Activated naive CD4-positive, alpha-beta T cell treated with anti-CD3 and anti-CD28 coated beads, Interleukin-2, amount 50 U/mL, for 16 hours (primary cell): ENCODE measurements at places on chromosomes 6 and 20.

- DNase-seq: peak; percentile 21
These were observed 55.5 kb downstream of the PRDM1 start for GRCh38 chr6:106141441-106142237.

GRCh38 chr6:684831-685636, 7.9 kb downstream of the EXOC2 start:
- peak; percentile 39 for DNase-seq

- no peak for DNase-seq
These were observed 223.7 kb upstream of the SULF2 start for GRCh38 chr20:48008850-48009515.

DNA sequence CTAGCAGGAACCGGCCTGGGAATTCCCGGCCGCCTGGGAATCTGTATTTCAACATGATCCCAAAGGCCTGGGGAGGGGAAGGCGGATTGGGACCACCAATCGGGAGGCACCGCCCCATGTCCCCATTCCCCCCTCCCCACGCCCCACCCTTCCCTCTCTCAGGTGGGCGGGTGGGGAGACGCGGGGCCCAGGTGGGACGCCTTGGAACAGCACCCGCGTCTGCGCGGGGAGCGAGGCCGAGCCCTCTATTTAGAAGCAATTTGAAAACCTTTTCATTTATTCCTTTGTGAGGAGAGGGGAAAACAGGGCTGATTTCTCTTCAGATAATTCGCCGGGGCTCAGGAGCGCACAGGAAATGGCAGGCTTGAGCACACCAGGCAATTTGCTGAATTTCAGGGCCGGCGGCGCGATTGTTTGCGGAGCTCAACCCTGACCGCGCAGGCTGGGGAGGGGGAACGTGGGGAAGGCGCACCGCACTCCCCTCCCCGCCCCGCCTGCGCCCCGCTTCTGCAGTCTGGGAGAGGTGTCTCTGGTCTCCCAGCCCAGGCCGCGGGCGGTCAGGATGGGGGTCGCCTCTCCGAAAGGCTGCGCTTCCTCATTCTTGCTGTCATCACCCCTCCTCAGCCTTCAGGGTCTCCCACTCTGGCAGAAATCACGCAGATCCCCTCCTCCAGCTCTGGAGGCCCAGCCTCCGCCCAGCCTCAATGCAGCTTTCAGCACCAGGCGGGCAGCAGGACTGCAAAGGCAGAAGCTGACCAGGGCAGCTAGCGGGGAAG, 170.0 kb downstream of the GRM4 start:
- DNase-seq: no peak

DNA sequence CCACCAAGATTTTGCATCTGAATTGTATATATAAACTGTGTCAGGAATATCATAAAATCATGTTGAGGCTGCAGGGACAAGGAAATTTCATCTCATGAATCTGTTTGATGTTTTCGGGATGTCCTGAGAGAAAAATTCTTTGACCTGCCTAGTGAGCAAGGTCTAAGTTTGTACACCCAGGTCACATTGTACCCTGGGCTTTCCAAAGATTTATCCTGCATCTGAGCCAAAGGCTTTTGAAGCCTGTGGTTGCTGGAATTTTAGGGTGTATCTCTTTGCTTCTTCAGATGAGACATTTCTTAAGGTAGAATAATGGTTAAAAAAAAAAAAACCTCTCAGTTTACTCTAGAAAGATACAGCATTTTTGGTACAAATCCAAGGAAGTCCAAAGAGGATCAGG, 63.3 kb downstream of the FOXO3 start:
- DNase-seq: no peak

DNA sequence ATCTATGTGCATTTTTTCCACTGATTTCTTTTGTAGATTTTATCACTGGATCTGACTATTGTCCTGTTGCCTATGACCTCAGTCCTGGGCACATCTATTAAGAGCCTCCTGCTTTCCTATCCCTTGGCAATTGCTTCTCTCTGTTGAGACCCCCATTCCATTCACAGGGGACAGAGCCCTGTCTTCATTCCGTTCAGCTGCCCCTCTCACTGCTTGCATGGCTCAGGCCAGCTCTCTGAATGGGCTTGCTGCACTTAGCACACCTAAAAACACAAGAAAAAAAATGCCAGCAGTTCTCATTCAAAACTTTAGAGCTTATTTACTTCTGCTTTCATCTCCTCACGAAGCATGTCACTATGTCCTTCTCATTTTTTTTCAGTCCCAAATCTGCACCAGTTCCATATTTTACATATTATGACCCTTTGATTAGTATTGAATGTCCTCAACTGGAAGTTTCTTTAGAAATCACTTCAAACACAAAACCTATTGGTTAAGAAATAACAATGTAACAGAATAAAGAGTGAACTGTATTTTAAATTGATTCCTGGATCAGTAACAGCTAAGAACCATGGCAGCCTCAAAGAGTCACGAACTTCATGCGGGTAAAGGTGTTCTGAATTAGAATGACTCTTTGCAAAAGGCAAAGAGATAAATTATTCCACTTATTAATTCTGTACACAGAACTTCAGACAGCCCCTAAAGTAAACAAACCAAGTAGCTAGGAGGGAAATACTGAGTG, 616.5 kb downstream of the C6orf118 start:
- no peak for DNase-seq

DNA sequence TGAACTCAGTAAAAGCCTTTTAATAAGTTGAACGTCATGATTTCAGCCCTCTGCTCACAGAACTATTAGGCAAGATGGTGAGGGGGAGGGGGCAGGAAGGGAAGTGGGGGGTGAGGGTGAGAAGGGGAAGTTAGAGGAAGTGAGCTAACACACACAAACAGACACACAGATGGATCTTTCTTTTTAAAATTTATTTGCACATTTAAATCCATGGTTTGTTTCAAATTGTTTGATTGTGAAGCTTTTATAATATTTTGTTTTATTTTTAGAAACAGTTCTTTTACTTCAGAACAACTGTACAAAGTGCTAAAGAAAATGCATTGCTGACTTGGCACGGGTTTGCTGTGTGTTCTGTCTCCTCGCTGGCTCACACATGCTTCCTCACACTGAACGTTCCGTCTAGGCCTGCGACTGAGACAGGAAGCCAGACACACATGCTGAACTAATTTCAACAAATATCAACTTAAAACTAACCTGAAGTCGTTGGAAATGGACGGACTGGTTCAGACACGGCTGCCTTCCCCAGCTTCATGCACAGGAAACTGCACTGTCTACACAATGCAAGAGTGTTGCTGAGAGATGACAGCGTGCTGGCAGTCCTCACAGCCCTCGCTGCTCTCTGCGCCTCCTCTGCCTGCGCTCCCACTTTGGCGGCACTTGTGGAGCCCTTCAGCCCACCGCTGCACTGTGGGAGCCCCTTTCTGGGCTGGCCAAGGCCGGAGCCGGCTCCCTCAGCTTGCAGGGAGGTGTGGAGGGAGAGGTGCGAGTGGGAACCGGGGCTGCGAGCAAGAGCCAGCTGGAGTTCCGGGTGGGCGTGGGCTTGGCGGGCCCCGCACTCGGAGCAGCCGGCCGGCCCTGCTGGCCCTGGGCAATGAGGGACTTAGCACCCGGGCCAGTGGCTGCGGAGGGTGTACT, 8.1 kb upstream of the ZBP1 start:
- peak; percentile 55 for DNase-seq

- no peak for DNase-seq
These were observed 3.4 kb upstream of the MPC1 start for GRCh38 chr6:166386111-166386510.

DNA sequence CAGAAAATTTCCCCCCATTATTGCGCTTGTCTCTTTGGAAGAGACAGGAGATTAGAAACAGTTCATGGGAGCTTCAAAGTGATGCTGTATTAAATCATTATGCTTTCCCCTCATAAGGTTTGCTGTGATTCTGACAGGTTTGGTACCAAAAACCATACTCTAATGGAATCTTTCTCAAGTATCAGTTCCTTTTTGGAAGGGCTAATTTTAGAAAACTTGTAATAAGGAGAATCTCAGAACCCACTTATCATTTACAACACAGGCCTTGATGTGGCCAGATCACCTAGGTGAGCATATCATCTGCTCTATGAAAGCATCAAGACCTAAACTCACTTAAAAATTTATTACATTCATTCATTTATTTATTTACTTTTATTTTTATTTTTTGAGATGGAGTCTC, 51.2 kb downstream of the TP53INP2 start:
- no peak for DNase-seq

GRCh38 chr20:44003609-44004008, 89.0 kb downstream of the TOX2 start:
- no peak for DNase-seq

- DNase-seq: no peak
These were observed 735.6 kb upstream of the MARCKS start for GRCh38 chr6:113121571-113121970.
